Liver (tissue), 10 donors: ENCODE measurements at places on chromosomes 1 and 21. TPM values are rescaled to one million over a fixed set of nuclear protein-coding genes. Genes with fewer than 3 reads are reported as not detected.

Gene EPHA8
- polyA plus RNA-seq, result not detected

DNA sequence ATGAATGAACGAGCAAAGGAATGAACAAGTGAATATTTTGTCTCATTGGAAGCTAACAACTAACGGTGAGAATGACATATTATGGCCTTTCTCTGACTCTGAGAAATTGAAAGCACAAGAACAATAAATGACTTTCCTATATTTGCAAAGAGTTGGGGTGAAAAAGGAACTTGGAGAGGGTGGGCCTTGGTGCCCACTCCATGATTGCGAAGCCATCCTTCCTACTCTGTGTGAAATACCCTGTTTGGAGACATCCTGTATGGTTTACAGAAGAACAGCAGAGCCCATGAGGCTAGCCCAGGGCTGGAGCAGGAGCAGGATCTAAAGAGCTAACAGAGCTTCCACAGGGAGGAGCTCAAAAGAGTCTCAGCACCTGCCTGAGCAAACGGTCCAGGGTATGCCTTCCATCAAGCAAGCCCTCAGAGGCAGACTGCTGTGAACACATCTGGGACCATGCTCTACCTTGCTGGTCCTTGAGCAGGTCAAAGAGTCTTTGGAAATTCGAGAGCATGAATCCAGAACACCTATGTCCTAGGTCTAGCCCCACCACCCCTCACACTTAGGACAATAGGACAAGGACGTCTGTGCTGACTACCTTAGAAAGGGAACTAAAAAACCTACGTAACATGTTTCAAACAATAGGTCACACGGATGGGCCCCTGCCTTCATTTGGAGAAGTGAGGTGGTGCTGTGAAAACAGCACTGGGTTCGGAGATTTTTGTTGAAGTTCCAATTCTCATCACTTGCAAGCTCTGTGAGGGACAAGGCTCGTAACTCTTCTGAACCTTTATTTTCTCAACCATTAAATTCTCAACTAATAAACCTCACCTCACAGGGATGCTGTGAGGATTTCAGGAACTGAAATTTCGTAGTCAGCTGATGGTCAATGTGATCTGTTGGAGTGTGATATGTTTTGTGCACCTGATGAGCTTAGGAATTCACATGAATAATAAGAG, 377.4 kb downstream of the RRAGC start:
- no peak for DNase-seq

GRCh38 chr1:235864931-235865525, 1.7 kb downstream of the LYST start:
- no peak for DNase-seq

Gene CEP85
- 2.6 TPM for polyA plus RNA-seq

- DNase-seq, result no peak
These were observed at the start of gene MAP3K7CL for GRCh38 chr21:29130270-29130969. Gene MAP3K7CL (plus strand): TSS chr21:29130644. CDS start chr21:29133345, 2,701 bp downstream.

Gene MAP3K21
- polyA plus RNA-seq, result 1.6 TPM

- DNase-seq, result no peak
These were observed 277.6 kb downstream of the PLPP3 start for GRCh38 chr1:56301791-56302190.

DNA sequence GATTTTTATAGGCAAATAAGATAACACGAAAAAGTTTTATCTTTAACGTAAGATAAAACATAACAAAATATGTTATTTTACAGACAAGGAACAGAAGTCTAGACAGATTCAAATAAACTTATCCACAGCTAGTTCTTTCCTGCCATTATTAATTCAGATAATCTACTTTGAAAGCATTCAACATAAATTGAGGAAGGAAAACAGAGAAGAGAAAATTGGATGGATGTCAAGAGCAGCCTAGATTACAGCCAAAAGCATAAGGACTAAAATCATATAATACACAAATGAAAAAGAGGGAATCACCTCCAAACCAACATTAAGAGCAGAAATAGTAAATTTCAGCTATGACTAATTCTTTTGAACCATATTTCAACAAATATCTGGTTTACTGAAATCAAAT, 15.5 kb downstream of the TRIM33 start:
- no peak for DNase-seq

DNA sequence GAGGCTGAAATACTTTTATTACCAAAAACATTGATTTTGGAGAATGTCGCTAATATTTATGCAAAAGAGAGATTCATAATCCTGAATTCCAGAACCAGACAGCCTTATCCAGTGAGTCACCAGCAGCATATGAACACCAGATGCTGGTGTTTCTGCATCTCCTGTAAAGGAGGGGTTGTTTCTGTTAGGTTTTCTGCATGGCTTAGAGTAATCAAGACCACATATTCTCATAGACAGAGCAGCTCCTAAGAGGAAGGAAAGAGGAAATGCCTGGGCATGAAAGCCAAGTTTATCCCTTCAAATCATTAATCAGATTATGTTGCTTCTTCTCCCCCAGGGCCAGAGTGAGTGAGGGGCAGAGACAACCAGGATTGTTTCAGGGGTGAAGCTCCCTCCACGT, 86.2 kb downstream of the NGF start:
- no peak for DNase-seq
